ENCODE measurements at places on chromosomes 1 and 21.

DNA sequence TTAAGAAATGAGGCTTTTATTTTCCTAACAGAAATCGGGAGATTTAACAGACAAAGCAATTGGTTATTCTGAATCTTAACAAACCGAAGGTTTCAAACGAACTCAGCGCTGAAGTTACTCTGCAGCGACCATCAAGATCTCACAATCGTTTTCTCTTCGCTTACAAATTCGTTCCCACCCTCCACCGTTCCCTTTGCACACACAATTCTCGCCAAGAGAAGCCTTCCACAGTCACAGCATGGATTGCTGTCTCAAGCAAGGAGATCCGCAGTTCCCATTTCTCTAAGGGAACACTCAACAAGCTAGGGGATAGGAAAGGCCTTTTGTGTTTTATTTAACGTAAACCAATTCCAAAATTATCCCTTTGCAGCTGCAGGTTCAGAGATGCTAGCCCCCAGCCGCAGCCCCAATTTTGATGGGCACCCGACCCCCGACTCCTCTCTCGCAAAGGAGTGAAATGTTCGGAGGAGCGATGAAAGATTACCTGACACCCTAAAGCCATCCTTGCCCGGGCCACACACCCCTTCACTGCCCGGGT, 755 bp downstream of the FBXO42 start:
- peak; percentile 39 for DNase-seq

GRCh38 chr1:181987334-181987895, 74.1 kb downstream of the ZNF648 start:
- DNase-seq = no peak

DNA sequence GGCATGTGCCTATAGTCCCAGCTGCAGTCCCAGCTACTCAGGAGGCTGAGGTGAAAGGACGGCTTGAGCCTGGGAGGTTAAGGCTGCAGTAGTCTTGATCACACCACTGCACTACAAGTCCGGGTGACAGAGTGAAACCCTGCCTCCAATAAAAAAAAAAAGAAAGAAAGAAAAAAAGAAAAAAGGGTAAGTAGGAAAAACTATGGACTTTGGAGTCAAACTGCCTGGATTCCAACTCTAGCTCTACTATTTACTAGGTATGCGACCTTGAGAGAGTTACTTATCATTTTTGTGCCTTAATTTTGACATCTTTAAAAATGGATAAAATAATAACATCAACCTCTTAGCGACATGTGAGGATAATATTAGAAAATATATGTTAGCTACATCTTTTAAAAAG, 150.8 kb downstream of the SLC45A1 start:
- DNase-seq = no peak

DNA sequence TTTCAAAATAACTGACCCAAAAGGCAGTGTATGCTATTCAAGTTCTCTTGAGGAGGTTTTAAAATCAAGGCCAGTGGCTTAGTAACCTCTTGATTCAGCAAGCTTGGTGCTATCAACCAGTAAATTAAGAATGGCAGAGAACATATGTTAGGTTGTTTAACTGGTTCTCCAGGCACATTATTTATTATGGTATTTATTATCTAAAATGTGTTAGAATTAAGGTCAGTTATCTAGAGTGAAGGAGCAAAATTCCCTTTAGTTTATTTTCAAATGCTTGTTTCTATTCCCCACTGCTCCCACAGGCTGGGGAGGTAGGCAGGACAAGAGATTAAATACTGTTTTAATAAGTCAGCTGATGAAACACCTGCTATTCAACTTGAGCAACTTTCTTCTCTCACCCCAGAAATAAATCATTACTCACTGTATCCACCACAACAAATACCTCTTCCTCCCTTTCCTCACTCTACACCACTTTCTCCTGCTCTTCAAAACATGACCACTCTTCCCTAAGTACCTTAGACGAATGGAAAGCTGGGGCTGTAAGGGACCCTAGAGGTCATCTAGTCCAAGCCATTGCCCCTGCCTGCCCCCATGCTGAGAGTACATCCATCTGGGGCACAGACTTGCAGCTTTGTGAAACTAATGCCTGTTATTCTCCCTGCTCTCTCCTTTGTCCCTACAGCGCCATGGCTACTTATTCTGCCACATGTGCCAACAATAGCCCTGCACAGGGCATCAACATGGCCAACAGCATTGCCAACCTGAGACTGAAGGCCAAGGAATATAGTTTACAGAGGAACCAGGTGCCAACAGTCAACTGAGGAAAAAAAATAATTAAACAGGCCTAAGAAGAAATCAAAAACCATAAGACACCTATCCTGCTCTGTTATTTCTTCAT, 71.7 kb downstream of the PRRX1 start:
- no peak for DNase-seq

DNA sequence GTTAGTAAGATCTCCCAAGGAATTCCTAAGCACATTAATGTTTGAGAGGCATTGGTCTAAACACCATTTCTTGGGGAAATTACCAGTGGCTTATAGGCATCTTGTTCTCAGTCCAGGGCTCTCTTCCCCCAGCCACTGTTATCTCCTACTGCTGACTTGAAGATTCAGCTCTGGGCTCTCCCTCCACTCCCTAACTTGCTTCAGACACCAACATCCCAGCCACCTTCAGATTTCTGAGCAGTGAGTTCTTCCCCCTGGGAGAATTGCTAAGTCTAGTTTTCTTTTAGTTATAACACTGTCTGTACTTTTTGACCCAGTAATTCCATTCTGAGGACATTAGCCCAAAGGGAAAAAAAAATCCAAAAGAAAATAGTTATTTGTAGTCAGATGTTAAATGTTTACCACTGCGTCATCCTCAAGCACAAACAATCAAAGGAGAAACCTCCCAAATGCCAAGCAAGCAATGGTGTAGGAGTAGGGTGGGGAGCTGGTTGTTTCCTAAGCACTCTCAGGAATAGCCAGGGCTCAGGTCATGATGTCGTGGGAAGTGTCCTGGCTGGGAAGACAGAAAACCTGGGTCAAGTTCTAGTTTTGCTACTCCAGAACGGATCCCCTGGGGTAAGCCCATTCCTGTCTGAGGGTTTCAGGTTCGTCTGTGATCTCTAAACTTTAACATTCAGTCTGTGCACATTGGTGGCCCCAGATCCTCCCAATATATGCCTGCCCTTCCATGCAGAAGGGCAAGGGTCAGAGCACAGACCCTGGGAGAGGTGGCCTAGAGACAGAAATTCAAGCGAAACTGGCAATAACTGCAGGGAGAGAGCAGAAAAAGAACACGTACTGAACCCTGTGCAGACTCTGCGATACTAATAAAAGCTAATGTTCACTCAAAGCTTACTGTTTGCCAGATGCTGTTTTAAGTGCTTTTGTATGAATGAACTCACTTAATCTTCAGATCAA, 191.1 kb upstream of the FGGY start:
- DNase-seq = no peak

DNA sequence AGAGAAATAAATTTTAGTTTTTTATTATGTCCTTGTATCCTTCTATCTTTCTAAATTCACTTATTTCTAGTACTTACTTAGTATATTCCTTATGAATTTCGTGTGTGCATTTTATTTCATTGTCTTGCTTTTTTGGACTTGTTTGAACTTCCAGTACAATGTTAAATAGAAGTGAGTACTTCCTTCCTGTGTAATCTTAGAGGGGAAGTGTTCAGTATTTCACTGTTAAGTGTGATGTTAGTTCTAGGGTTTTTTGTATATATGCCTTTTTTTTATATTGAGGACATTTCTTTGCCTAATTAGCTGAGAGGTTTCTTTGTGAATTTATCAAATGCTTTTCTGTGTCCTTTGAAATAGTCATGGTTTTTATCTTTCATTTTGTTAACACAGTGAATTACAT, 10.7 kb downstream of the LYPLAL1 start:
- DNase-seq = no peak

DNA sequence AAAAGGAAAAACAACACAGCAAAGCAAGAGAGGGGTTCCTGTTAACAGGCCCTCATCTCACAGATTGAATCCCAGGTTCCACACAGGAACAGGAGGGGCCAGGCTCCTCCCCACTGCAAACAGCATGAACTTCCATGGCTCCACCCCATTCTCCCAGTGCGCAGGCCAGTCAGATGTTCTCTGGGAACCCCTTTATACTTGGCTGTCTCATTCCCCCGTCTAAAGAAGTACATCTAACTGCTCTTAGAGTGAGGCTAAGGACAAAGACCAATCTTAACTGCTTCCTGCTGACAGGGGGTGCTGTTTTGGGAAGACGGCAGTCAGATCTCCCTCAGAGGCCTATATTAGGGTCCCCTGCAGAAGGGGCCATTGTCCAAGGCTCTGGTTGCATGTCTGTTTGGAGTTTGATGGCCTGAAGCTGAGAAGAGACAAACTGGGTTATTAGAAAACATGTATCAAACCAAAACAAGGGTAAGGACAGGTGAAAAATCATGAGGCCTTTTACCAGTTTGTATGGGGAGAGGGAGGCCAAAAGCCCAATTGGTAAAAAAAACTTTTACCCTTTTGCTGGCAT, 10.5 kb upstream of the NASP start:
- no peak for DNase-seq

GRCh38 chr21:26555540-26556146, 17.4 kb downstream of the CYYR1 start:
- no peak for DNase-seq

DNA sequence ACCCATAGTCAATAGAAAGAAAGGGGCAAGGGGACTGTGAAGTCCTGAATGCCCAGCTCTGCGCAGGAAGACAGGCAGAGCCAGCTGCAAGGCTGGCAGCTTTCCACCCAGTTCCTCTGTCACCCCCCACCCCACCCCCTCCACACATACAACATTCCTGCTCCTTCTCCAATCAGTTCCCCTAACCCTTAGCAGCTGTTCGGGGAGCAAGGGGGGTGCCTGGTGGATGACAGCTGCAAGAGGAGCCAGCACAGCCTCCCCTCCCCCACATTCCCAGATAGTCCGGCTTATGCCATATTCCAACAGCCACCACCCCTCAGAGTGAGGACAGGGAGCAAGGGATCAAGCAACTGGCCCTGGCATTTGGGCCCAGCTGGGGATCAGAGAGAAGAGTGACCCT, 9.7 kb downstream of the ARHGEF2 start:
- no peak for DNase-seq

DNA sequence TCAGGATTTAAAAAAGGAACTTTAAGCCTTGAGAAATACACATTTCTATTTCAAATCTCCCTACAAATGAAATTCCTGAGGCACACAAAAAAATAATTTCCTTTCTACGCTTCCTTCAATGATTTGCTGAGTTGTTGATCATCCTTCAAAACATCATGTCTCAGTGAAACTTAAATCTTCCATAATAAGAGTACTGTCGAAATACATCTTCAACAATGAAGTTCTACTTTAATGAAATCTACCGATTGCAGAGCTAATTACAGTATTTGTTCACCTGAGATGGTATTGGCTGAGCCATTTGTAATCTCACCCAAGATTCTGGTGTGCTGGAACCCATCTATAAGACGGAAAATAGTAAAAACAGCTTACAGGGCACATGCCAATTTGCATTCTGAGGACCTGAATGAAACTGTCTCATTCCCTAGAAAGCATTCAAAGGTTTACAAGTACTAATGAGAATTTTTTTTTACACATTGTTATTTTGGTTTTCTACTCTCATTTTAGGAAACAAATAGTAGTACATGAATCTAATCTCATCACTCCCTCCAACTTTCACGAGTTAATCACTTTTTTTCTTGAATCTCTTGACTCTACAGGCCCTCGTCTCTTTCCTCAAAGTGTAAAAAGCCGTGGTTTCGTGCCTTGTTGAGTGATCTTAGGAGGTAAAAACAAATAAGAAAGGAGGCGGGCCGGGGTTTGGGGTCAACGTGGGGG, 1.1 kb downstream of the CHML start:
- no peak for DNase-seq

DNA sequence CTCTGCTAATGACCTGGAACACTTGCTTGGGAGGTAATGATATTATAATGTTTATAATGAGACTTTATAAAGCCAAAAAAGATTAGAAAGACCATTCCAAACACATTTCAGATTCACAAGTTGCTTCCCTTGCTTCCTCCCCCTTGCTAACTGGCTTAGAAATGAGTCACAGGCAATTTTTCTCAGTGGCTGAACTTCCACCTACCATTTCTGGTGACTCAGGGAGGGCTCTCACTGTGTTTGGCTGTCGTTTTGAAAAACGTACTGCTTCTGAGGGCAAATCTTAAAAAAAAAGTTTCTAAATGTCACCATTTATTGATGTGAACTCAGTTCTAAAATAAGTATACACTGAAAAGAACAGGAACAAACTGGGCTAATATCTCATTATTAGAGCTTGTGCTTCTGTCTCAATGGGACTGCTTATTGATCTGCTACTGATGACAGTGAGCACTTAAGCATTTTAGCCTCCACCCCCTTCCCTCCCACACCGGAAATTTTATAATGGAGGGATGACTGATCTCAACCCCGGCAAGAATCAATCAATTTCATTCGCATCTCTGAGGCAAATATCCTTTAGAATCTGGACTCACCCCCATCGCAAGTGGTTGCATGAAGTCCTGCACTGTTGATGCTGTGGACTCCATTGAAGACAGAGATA, 278.3 kb downstream of the KCTD3 start:
- no peak for DNase-seq

- no peak for DNase-seq
Measured at GRCh38 chr1:206577626-206578025, 34.6 kb downstream of the EIF2D start.

- no peak for DNase-seq
Measured at GRCh38 chr21:39818557-39818956, 48.7 kb upstream of the PCP4 start.

GRCh38 chr1:42779725-42780124, 5.1 kb upstream of the TMEM269 start:
- DNase-seq = no peak

All from liver (tissue), 10 donors.